Hypothalamus (tissue), 51 donors: ENCODE measurements at places on chromosomes 16 and 17.

GRCh38 chr17:46851029-46851741 lies at the start of gene WNT9B:
TSS of gene WNT9B (plus strand) at chr17:46851583. CDS start at chr17:46851639, 56 bp downstream.
- DNase-seq: no peak

DNA sequence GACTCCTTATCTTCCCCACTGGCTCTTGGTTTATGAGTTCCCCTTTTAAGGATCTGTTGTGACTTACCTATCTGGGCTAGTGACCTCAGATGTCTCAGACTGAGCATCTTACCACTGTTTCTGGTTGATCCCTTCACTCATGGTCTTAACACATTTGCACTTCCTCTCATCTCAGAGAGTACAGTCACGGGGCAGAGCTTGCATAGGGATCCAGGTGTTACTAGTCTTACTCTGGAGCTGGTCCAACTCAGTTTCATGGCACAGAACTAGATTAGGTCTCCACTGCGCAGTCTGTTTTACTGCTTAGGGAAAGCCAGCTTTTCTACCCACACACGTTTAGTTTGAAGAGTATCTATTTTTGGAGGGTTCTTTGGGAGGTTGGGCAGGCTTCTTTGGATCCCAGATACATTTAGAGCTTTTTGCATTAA lies 10.2 kb downstream of the GABARAPL2 start:
- no peak for DNase-seq

DNA sequence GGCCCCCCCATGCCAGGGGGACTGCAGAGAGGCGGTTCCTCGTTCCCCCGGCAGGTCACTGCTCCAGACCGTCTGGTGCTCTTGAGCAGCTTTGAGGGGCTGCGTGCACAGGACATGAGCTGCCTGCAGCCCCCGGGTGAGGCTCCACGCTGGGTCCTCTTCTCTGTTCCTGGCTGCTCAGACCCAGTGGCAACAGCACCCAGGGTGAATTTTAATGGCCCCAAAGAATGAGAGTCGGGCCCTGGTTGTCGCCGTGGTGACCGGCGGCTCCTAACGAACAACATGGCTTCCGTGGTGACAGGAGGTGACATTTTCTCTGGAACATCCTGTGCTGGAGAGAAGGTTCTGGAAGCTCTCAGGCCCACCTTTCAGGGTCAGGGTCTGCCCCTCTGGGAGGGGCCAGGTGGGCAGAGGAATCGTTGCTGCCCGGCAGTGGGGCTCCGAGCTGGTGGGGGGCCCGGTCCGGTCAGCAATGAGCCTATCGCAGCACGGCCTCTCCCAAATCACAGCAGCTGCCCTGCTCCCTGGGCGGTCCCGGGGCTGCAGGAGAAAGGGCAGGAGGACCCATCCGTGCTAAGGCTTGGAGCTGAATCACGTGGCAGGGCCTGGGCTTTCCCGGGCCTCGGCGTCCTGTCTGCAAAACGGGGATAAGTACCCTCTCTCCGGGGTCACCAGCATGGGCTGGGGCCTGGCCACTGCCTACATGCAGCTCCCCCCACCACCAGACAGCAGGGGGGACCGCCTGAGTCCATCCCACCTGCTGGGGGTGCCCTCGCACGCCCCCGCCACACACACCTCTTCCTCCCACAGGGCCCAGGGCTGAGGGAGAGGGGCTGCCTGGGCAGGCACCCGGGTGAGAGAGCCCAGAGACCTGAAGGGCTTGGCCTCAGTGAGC lies 3.4 kb upstream of the C1QTNF8 start:
- DNase-seq: no peak

- no peak for DNase-seq
Measured at GRCh38 chr16:46932802-46933201, 40.7 kb downstream of the DNAJA2 start.

GRCh38 chr17:55785181-55785580 lies 34.3 kb downstream of the PCTP start:
- no peak for DNase-seq

DNA sequence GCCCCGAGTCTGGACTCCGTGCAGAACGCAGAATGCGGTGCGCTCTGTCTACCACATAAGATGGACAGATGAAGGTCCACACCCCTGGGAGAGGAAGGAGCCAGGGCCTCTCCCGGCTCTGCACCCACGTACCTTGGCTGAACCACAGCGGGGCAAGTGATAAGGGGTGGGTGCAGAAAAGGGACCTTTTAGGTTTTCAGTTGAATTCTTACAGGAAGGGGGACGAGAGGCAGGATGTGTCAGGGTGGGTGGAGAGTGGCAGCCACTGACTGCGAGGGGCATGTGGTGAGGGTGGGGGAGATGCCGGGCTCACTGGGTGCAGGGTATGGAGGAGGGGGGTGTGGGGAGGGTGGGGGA lies 372 bp downstream of the CD300A start:
- DNase-seq: no peak

DNA sequence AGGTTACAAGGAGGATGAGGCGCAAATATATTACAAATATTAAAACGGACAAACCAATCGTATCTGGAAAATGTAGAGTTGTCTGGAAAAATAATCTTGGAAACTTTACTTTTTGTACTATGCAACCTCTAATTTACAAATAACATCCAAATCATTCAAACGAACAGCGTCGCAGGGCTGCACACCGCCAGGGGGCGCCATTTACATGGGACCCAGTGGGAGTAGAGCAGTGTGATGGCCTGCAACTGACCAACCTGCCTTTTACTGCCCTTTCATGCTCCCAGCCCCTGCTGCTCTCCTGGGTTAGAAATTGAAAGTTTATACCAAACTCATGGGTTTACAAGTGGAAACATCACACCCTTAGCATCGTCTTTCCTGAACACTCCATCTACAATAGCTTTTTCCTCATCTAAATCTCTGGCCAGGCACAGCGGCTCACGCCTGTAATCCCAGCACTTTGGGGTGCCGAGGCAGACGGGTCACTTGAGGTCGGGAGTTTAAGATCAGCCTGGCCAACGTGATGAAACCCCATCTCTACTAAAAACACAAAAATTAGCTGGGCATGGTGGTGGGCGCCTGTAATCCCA lies 10.0 kb downstream of the PITPNC1 start:
- DNase-seq: no peak

DNA sequence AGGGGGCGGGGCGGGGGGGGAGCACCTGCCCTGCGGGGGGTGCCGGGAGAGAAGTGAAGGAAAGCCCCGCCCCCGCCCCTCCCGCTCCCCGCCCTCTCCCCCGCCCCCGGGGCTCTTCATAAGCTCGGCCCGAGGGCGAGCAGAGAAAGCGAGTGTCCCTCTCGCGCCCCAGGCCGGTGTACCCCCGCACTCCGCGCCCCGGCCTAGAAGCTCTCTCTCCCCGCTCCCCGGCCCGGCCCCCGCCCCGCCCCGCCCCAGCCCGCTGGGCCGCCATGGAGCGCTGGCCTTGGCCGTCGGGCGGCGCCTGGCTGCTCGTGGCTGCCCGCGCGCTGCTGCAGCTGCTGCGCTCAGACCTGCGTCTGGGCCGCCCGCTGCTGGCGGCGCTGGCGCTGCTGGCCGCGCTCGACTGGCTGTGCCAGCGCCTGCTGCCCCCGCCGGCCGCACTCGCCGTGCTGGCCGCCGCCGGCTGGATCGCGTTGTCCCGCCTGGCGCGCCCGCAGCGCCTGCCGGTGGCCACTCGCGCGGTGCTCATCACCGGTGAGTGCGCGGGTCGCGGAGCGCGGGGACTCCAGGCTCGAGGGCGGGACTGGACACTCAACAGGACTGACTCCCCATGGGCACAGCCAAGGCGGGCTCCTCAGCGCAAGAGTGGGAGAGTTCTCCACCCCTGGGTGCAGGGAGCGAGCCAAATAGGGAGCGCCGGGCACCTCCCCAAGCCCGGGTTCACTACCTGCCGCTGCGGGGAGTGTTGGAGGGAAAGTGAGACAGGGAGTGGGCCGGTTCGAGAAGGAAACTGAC lies at the start of gene HSD11B2:
Gene HSD11B2 (plus strand): TSS at position 145 of the 798 bp plus-strand sequence. CDS start 128 bp downstream, at position 273.
- peak; percentile 31 for DNase-seq

DNA sequence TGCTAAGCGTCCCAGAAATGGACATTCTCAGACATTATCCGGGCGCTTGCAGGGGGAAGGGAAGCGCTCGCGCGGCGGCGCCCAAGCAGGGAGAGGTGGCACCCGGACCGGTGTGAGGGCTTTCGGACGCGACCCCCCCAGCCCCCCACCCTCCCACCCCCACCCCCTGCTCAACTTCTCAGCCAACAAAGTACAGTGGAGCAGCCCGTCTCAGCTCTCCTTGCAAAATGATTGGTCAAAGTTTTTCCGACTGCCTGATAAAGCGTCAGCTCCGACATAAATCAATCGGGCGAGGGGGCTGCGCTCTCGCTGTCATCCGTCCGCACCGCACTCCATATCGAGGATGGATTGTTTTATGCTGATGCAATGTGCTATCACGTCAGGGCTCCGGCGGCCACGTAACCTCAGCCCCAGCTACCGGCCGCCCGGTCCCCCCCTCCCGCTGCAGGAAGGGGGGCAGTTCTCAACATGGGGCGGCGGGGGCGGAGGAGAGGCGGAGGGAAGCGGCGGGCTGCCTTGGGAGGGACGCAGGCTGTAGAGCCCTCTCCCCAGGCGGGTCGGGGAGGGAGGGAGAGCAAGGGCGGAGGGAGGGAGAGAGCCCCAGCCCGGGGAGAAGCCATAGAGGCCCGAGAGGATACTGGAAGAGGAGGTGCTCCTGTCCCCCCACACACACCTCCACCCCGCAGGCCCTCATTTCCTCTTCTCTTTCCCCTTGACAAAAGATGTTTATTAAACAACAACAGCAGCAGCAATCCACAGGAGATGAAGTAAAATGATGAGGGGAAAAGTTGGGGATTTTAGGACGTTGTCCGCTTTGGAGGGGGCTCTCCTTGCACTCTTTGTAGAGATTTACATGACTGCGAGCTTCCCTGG lies at the start of gene HOXB9:
Gene HOXB9 (minus strand): TSS at position 114 of the 873 bp plus-strand sequence. CDS start 89 bp downstream, at position 25.
- no peak for DNase-seq

- no peak for DNase-seq
Measured at GRCh38 chr17:83152745-83153611, 73.6 kb downstream of the METRNL start.

DNA sequence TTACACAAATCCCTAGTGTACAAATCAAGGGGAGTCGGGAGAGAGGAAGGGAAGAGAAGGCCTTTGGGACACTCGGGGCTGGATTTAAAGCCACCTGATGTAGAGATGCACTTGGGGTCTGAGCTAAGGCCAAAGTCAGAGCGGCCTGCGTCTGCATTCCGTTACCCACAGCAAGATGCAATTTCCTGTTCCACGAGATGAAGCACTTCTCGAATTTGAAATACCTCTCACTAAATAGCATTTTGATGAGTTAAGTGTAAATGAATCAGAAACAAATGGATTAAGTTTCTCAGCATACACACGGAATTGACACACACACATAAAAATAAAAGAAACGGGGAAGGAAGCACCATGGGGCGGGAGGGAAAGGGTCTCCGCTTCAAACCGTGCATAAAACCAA lies 386.0 kb downstream of the SOX9 start:
- DNase-seq: no peak

DNA sequence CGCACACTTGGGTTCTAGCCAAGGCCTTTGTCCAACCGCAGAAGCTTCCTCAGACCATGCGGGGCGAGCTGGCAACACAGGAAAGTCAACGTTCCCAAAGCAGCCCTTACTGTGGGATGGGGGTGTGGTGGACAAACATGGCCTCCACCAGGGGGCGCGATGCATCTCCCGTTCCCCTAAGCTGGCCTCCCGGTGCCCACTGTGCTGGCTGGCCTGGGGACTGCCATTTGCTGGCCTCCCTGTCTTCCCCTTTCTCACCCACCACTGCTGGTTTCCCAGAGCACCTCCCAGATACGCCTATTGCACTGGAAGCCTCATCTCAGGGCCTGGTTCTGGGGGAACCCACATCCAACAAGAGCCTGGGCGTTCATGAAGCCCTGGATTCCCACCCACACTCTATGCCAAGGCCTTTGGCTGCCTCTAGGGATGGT lies 145.3 kb downstream of the IRF8 start:
- no peak for DNase-seq

GRCh38 chr17:35568561-35568960 lies 7.9 kb upstream of the SLFN14 start:
- no peak for DNase-seq

- DNase-seq: no peak
Measured at GRCh38 chr16:50010212-50010611, 14.8 kb upstream of the CNEP1R1 start.

DNA sequence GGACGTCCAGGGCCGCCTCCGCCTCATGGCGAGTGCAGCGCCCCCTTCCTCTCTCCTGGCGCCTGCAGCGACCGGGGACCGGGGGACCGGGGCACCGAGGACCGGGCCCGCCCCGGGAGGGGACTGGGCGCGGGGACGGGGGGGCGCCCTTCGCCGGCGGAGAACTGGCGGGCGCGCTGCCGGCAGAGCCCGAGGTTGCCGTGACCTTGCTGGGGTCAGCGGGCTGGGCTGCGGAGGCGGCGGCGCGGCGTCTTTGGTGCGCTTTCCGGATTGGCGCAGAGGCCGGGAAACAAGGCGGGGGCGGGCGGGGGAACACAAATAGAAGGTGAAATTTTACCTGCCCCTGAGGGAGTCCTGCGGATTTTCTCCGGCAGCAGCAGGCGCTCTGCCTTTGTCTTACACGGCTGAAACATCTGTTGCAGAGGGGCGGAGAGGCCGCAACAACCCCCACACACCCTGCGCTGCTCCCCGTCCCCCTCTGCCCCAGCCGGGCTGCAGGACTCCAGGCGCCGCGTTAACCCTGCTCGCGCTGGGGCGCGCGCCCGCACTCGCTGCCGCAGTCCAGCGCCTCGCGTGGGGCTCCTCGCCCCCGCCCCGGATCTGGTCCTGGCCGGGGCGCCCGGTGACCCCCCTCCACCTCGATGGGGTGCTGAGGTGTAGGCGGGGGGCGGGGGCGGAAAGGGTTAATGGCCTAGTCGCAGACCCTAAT lies 53.5 kb downstream of the SREBF1 start:
- no peak for DNase-seq

GRCh38 chr16:81376880-81377279 lies 62.1 kb downstream of the GAN start:
- no peak for DNase-seq

DNA sequence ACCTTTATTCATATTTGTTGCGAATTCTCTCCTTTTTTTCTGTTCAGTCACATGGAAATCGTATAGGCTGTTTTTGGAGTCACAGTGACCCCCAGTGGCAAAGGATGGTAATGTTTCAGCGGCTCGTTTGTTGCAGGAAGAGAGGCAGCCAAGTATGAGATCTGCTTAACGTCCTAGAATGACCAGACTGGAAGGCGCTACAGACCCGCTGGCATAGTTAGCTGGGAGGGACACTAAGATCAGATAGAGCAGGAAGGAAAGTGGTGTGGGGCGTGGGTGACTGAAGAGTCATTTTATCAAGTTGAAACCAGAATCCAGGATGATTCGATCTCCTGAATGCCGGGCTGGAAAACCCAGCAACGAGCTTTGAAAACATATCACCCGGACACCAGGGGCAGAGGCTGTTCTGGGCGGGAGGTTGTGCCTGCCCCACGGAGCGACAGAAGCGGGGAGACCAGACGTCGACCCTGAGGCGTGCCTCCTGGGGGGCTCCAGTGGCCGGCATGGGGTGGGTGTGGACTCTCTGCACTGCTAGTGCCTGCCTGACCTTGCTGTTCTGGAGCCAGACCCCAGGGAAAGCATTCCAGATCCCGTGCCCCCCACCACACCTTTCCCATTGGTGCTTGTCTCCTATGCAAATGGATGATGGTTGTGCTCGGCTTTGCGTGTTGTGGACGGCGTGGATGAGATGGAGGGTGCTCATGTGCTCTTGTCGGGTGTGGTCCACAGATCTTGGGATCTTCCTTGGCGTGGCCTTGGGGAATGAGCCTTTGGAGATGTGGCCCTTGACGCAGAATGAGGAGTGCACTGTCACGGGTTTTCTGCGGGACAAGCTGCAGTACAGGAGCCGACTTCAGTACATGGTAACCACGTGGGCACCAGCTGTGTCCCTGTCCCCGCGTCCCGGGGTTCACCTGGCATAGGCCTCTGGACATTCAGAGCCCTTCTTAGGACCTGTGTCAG lies 7.7 kb downstream of the IL34 start:
- no peak for DNase-seq
